NCI-H1092 (cell line): ENCODE measurements at places on chromosomes 3 and 15.

GRCh38 chr3:139987908-139988307 is 52.9 kb downstream of the CLSTN2 start:
- DNase-seq, result no peak

DNA sequence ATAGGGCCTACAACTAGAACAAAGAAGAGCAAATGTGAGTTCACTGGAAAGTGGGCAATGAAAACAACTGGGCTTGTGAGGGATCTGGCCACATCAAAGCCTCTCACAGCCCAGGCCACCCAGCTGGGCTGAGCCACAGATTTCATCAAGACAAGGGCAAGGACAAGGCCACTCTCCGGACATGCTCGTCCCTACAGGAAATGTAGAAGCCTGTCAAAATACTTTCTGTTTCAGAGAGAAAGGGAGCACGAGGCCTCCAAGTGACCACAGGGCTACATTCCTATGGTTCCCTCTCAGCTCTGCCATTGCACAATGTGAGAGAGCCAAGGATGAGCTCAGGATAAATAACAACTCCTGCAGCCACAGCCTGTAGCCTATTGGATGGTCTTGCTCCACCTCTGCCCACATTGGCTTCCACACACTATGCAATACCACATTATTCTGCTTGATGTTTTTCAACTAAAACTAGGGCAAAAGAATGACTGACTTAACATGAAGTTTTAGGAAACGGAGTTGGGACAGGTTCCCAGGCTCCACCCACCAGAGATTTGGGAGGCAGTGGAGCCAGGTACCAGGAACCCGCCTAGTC is 12.1 kb downstream of the TBC1D2B start:
- no peak for DNase-seq

DNA sequence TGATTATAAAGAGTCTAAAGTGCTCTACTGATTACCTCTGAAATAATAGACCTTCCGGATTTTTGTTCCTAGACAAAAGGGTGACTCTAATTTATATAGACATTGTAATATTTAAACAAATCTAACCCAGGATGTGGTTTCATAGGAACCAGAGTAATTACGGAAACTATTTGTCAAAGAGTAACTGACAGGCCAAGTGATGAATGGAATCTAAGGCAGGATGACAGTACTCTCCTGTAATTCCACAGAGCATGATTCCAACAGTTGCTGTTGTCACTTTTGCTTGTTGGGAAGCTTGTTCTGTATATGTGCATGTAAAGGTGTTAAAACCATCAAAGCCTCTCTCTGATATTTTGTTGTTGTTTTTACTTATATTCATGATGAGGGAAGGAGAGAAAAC is 1141.0 kb downstream of the IGSF11 start:
- no peak for DNase-seq

DNA sequence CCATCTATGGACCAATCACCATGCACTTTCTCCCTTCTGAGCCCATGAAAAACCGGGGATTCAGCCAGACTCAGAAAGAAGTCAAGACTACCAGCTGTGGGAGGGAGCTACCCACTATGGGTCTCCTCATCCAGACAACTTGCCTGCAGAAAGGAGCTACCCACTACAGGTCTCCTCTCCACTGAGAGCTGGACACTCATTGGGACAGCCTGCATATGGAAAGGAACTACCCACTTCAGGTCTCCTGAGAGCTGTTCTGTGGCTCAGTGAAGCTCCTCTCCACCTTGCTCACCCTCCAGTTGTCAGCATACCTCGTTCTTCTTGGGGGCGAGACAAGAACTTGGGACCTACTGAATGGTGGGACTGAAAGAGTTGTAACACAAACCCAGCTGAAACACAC is 22.3 kb upstream of the ZBED2 start:
- no peak for DNase-seq

DNA sequence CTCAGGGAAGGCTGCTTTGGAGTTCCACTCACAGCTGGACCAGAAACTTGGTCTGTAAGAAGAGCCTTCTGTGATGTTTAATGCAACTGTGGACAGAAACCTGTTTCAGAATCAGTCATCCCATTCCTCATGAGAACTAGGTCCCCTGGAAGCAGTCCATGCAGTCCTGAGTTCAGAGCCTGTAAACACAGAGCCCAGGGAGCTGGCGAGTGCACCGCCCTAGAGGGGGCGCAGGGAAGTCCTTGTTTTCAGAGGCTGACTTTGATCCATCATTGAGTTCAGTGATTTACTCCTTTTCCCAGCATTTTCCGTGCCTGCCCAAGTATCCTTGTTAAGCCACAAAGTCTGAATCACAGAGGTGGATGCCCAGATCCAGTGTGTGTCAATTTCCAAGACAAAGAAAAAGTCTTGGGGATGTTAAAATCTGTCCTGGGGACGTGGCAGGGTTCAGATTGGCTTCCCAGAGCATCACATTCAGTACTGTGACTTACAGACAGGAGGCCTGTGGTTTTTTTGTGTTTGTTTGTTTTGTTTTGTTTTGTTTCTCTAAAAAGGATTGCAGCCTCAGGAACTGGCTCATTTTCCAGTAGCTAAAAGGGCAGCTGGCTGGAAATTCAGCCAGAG is 9.8 kb upstream of the TXNRD3 start:
- no peak for DNase-seq

GRCh38 chr3:162391301-162391700 is 894.7 kb downstream of the OTOL1 start:
- DNase-seq, result no peak

- no peak for DNase-seq
Observed at GRCh38 chr3:119536757-119537156, 22.7 kb downstream of the CD80 start.

DNA sequence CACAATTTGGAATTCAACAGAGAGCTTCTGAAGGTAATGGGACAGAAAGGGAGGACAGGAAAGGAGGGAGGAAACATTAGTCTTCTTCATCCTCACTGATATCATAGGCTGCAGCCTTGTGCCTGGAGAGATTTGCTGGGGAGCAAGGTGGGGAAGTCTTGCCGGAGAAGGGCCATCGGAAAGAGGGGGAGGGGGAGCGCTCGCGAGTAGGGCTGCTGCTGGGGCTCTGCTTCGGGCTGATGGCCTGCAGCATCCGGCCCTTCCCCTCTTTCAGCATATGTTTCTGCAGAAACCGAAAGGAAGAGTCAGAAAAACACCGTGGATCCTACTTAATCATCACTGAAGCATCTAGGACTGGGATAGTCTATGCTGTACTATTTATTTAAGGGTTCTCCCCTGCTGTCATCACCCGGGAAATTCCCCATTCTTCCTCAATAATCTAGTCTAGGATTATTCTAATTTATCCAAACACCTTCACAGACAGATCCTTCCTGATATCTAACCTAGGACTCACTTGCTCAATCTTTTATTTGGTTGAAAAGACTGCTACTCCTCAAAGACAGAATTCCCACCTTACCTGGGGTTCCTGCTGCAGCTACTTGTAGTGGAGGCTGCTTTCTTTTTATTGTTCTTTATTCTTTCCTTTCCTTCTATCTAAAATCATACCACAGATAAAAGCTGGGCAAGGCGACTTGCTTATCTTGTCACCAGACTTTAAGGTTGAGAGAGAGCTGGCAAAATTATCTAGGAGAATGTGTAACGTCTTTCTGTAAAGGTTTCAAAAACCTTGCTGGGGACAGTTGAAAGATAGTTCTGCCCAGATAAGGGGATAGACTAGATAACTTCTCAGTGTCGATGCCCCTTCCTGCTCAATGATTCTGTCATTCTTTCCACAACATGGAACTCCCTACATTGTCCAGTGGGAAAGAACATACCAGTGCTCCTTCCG is 22.6 kb downstream of the SLC51A start:
- DNase-seq, result no peak

GRCh38 chr3:23316924-23317323 is 113.8 kb downstream of the UBE2E2 start:
- DNase-seq, result no peak

GRCh38 chr3:59786374-59786773 is 736.5 kb upstream of the CFAP20DC start:
- DNase-seq, result no peak

DNA sequence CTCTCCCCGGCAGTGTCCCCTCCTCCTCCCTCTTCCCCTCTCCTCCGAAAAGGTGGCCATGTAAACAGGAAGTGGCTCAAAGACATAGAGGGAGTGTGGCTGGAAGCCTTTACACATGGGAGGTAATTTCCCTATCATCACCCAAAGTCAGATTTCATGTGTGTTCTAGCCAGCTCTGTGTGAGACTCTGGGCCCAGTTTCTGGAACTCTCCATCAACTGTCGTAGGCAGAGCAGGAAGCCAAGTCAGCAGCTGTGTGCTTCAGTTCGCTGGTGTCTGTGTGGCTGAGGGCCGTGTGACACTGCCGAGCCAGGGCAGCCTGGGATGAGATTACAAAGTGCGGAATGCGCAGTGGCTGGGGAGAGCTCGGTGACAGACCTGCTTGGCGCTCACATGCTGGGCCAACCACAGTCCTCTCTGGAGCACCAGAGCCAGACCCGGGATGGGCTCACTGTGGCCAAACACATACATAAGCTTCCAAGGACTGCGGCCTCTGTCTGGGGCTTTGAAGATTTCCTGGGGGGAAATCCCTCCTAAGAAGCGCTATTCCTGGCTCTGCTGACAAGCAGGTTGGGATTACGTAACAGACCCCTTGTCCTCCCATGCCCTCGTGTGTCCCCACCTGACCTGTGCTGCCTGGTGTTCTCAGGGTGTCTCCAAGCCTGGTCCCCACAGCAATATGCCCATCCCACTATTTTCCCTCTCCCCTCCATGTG is 50.7 kb downstream of the UMPS start:
- DNase-seq, result no peak

- no peak for DNase-seq
Observed at GRCh38 chr3:127123533-127123932, 69.4 kb upstream of the PRR23E start.
